ENCODE measurements at places on chromosomes 12 and 14.

GRCh38 chr12:26400627-26401026 is 205.3 kb downstream of the SSPN start:
- DNase-seq, result no peak

- DNase-seq, result no peak
Measured at GRCh38 chr14:25010471-25010870, 39.5 kb downstream of the STXBP6 start.

DNA sequence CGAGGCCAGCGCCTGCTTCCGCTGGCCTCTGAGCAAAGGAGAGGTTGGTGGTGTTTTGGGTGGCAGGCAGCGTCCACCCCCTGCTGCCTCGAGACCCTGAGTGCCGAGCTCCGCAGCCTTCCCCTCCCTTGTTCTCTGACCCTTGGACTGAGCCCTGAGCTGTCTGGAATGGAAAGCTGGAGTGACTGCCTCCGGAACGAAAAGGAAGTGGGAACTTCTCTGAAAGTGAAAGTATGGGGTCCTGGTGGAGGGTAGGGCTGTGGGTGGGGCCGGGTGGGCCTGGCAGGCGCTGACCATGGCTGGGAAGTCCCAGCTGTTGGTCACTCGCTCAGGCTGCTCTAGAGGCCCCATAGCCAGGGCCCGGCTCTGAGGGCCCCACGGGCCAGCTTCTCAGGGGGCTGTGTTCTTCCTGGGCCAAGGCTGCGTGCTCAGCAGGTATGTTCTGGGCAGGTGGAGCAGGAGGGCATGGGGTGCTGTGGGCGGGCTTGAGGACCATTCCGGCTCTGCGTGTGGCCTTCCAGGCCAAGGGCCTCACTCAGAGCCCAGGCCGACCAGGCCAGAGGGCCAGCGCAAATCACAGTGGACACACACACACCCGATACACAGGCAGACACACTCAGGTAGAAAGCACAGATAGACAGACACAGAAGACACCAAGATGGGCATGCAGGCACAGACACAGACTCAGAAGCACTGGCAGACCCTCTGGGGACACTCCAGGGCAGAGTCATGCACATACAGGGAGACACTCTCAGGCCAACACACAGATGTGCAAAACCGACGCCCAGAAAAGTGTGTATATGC is at the start of gene EXOC3L4:
Gene EXOC3L4, plus strand, starts transcription at position 320 of the 804 bp plus-strand sequence. CDS start 5,495 bp downstream, outside the sequence.
- no peak for DNase-seq

GRCh38 chr12:110804406-110804805 is 42.4 kb upstream of the CCDC63 start:
- no peak for DNase-seq

DNA sequence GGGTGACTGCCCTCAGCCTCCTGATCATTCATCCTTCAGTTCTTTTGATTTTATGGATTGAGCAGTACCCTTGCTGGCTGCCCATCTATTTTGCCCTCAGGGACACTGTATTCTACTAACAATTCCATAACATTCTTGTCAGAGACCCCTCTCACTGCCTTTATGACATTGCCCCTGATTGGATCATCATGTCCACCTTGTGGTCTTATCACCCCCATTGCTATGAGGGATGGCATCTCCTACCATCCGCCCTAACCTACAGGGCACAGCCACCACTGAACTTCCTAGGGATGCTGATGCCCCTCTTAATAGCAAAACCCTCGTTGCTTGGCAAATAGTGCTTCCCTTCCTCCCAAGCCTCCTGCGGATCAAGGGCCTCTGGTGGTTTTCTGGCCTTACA is 38.8 kb upstream of the HMGA2 start:
- DNase-seq, result no peak

DNA sequence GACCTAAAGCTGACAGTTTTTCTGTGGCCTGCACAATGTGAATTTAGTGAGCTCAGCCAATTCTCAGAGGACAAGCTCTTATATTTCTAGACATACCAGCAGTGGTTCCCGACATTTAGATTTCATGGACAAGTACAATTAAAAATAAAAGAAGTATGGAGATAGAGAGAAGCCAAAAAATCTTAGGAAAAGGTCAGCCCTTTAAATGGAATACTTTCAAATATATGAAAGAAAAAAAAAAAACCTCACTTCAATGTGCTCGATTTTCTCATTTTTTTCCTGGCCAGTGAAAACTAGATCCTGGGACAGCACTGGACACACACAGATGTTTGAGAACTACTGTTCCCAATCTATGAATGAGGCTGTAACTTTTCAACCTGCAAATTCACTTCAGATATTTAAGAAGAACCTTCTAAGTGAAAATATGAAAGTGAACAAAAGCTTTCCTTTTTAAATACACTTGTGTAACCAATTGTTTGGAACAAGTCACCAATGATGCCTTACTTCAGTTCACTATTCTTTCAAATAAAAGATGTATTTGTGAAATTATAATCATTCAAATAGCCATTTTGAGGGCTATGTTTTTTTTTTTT is 109.4 kb downstream of the SLC38A1 start:
- no peak for DNase-seq

GRCh38 chr12:9805883-9806282 is 21.4 kb upstream of the KLRF1 start:
- no peak for DNase-seq

- DNase-seq, result peak; percentile 53
Measured at GRCh38 chr14:96039633-96040311, 610 bp downstream of the C14orf132 start.

DNA sequence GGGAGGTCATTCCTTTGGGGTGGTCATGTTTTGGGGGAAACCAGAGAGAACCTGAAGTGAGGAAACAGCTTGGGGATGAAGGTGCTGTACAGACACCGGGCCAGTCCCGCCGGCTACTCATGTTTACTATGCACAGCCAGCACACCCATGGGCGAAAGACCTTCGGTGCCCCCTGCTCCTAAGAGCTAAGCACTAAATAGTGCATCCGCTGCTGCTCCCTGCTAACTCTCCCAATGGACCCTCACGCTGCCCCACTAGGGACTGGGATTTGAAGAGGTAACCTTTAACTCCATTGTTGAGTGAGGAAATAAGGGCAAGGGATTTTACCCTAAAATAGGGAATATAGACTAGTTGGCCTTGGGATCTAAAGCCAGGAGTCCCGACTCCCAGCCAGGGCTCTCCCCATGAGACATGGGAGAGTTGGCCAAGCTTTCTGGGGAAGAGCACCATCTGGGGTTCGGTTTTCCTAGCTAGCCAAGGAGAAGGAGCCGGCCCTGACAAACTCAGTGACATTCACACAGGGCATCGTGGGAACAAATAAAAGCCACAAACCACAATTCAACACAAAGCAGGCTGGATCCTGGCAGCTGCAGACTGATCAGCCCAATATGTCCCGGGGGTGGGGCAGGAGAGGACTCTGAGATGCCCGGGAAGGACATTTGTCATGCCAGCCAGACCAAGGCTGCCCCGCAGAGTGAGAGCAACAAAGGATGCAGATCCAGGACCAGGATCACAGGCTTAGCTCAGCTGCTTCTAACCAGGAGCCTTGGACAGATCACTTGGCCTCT is 91.7 kb downstream of the SINHCAF start:
- DNase-seq, result no peak

- no peak for DNase-seq
Measured at GRCh38 chr14:75826599-75826998, 155.2 kb downstream of the TGFB3 start.

- no peak for DNase-seq
Measured at GRCh38 chr12:17060260-17060659, 454.3 kb upstream of the LMO3 start.

DNA sequence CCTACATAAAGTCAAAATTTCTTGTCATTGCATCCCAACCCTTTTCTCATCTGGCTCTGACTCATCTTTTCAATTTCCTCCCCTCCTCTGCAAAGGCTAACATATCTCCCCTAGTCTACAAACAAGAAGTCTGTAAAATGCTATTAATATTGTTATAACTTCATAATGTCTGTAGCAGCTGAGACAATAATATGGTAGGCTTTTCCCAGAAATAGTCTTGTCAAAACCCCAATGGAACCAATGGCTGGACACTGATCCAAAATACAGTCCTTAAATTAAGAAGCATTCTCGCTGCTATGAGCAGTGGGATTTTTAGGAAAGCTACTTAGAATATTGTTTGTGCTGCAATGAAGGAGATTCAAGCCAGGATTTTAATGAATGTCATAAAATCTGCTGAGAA is 131.4 kb downstream of the KLHL28 start:
- DNase-seq, result no peak

GRCh38 chr14:41303506-41303905 is 303.2 kb upstream of the LRFN5 start:
- no peak for DNase-seq

DNA sequence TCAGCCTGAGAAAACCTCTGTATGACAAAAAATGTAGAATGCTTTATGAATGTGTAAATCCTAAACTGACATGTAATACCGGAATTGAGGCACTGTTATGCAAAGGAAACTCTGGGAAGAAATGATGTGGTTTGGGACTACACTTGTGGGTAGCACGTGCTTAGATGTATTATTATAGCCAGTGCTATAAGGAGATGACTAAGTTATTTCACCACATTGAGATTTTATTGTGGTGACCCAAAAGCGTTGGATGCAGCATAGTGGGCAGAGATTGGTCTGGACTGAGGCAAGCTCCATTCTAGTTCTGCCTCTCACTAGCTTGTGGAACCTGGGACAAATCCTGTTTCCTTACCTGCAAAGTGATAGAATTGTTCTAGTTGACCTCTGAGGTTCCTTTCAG is 172.2 kb downstream of the SNAPC1 start:
- no peak for DNase-seq

DNA sequence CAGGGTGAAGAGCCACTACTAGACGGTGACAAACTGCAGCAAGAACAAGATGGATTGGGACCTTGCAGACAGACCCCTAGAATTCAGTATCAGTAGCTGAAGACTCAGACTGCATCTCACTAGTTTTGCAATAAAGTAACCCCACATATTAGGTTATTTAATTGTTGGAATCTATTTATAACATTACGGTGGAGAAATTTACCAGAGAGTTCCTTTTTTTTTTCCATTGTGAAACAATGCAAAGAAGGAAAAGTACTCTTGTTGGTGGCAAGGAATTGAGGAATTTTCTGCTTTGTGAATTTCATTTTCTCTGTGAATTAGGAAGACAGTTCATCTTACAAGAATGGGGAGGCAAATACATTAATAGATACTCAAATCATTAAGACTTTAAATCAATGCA is 185.7 kb upstream of the PPFIA2 start:
- DNase-seq, result no peak

DNA sequence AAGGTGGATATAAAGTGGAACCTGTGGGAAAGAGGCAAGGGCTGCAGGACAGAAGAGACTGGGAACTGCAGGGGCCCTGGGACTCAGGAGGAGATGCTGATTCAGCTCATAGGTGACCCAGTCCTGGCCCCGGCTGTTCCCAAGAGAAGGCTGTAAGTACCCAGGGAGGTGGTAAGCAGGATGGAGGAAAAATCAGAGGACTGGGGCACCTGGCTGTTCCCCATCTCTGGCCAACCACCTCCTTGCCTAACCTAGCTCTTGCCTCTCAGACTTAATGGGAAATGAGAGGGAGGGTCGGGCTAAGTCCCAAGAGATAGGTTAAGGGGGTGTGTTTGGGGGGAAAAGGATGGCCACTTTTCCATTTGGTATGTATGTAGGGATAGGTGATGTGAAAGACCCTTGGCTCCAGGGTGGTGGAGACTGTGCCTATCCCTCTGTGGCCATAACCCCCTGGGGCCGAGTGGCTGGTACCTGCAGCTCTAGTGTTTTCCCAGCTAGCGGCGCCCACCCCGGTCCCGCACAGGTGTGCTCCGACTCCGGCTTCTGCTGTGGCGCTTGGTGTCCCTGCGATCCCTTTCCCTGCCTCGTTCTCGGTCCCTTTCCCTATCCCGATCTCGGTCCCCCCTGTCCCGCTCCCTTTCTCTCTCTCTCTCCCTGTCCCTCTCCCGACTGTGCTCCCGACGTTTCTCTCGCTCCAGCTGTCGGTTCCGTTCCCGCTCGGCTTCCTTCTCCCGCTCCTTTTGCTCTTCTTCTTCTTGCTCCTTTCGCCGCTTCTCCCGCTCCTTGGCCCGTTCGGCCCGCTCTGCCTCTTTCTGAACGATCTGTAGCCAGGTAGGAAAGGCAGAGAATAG is 1.6 kb upstream of the CDH24 start:
- DNase-seq, result no peak

GRCh38 chr12:67592228-67593011 is 56.1 kb upstream of the DYRK2 start:
- DNase-seq, result no peak

DNA sequence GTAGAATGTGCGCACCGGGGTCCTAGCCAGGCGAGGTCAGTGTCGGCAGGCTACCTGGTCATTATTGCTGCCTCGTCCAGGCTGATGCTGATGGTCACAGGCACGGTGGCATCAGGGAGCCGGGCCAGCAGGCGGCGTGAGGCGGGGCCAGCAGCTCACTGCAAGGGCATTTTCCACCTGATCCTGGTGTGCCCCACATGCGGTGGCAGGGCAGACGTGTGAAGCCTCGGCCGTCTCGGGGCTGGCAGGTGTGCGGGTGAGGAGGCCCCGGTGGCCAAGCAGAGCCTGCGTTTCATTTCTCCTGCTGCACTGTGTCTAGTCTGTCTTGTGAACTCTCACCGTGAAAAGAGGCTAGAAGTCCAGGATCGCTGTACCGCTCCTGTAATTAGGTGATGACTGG is 12.0 kb upstream of the AMN start:
- DNase-seq, result no peak

GRCh38 chr12:45670346-45671065 is 59.0 kb upstream of the ARID2 start:
- DNase-seq, result no peak

- no peak for DNase-seq
Measured at GRCh38 chr12:113052326-113052725, 4.2 kb upstream of the DTX1 start.

DNA sequence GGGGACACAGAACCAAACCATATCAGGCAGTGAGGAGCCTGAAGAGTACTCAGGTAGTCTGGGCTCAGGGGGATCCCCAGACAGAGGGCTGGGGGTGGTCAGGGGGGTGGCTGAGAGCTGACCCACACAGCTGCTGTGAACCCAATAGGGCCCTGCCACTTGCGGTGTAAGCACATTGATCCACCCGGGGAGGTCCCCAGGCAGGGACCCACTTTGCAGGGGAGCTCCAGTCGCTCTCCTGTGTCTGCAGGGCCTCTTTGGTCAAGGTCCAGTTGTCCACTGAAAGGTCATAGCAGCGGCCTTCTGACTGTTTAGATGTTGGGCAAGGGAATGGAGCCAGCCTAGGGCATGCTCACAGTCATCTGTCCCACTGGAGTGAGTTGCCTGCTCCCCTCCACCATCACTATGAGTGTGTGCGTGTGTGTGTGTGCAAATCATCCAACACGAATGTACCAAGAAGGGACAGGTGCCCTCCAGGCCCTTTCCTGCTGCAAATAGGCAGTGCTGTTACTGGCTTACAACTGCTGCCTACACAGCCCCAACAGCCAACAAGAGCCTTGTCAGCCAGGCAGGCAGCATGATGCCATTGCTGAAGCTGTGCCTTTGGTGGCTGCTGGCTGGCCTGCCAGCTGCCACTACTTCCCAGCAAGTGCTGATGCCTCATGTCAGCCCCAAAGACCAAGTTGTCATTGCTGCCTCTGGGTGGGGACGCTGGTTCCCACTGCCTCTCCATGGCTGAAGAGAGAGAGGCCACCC is 71.3 kb downstream of the TSPAN11 start:
- no peak for DNase-seq

Measured in pons (tissue), 1 donor.